ENCODE measurements at places on chromosomes 6 and 20.

DNA sequence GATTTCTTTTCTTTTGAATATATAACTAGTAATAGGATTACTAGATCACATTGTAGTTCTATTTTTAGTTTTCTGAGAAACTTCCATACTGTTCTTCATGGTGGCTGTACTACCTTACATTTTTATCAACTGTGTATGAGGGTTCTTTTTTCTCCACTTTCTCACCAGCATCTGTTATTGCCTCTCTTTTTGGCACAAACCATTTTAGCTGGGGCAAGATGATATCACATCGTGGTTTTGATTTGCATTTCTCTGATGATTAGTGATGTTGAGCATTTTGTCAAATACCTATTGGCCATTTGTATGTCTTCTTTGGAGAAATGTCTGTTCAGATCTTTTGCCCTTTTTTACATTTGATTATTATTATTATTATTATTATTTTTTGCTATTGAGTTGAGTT, 86.1 kb upstream of the TCF21 start:
- DNase-seq: no peak

- DNase-seq: no peak
These were observed 155.1 kb upstream of the ENPP5 start for GRCh38 chr6:46325561-46326530.

- no peak for DNase-seq
These were observed 3.4 kb upstream of the TMEM14C start for GRCh38 chr6:10719296-10719963.

GRCh38 chr20:51354191-51354768, 188.2 kb downstream of the NFATC2 start:
- no peak for DNase-seq

- no peak for DNase-seq
These were observed 95.2 kb downstream of the YTHDF1 start for GRCh38 chr20:63120808-63121090.
